G401 (cell line): ENCODE measurements at places on chromosomes 3 and 15.
A peak's percentile ranks its signal among the peaks of the same experiment; 100 is the strongest.

- no peak for DNase-seq
Measured at GRCh38 chr3:100603469-100603868, 5.9 kb upstream of the ADGRG7 start.

- DNase-seq, result no peak
Measured at GRCh38 chr15:99361545-99362185, 110.4 kb downstream of the LRRC28 start.

- no peak for DNase-seq
Measured at GRCh38 chr3:138062037-138062436, 52.1 kb downstream of the CLDN18 start.

- no peak for DNase-seq
Measured at GRCh38 chr3:42773409-42773751, 327 bp upstream of the CCDC13 start.

GRCh38 chr3:3023111-3023745 lies 86.9 kb downstream of the IL5RA start:
- no peak for DNase-seq

GRCh38 chr3:52200981-52201679 lies 3.2 kb downstream of the ALAS1 start:
- no peak for DNase-seq

- no peak for DNase-seq
Measured at GRCh38 chr3:146896711-146897110, 291.6 kb upstream of the PLSCR5 start.

- DNase-seq, result no peak
Measured at GRCh38 chr3:105260385-105260784, 106.3 kb upstream of the ALCAM start.

DNA sequence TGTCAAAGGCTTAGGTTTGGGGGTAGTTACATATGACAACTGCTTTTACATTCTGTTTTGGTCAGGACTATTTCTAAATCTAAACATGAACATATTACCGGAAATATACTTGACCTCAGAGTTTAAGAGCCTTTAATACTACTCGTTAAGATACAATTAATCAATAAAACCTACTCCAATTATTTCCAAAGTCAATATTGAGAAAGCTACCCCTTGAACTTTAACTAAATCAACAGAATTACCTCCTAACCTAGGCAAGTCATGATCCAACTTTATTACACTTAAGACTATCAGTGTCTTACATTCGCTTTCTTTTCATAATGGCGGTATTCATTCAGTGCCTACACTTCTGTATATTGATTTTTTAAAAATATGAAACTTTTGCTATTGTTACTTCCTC lies 107.7 kb downstream of the RAP2B start:
- no peak for DNase-seq

DNA sequence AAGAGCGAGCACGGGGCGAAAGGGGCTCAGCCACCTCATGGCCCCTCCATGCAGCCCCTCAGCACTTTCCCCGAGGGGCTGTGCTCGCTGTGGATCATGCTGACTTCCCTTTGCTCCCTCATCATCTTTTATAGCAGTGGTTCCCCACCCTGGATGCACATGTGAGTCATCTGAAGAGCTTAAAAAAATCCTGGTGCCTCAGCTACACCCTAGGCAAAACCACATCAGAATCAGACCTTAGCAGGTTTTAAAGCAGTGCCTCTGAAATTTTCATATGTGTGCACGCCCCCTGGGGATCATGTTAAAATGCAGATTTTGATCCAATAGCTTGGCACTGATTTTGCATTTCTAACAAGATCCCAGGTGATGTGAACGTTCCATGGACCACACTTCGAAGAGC lies 50.9 kb downstream of the FEM1B start:
- no peak for DNase-seq

DNA sequence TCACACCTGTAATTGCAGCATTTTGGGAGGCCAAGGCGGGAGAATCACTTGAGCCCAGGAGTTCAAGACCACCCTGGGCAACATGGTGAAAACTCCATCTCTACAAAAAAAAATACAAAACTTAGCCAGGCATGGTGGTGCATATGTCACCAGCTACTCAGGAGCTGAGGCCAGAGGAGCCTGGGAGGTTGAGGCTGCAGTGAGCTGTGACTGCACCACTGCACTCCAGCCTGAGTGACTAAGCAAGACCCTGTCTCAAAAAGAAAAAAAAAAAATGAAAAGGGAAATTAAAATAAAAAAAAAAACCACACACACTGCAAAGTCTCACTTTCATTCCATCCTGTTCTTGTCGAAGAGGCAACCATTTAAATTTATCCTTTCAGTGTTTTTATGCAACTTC lies 100.8 kb upstream of the PIAS1 start:
- no peak for DNase-seq

DNA sequence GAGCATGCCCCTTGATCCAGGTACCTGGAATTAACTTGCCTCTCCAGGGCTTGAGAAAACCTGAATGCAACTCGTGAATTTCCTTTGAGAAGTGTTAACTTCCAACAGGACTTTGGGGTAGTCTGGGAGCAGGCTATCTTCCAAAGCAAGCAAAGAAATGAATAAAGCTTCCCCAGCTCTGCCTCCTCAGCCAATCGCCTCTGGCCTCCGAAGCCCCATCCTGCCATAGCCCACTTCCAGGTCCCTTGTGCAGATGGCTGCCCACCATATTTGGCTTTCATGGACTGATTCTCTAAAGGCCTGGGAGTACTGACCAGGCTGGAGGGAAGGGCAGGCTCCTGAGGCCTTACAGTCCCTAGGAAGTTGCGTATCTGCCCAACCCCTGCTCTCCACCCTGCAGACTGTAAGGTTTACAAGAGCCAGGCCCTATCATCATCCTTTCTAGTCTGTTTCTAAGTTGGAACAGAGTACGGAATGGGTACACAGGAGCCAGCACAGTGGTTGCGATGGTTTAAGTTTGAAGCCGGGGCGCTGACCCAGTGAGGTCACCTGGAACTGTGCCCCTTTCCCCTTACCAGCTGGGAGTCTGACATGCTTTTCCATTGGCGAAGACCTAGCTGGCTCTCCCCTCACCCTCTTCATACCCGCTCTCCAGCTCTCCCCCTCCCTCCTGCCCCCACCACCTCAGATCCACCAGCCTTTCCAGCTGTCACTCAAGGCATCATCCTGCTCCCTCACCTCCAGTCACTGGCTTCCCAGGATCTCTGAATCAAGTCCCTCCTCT lies 1.1 kb upstream of the PML start:
- no peak for DNase-seq

- no peak for DNase-seq
Measured at GRCh38 chr15:56598991-56599390, 134.1 kb upstream of the MNS1 start.

DNA sequence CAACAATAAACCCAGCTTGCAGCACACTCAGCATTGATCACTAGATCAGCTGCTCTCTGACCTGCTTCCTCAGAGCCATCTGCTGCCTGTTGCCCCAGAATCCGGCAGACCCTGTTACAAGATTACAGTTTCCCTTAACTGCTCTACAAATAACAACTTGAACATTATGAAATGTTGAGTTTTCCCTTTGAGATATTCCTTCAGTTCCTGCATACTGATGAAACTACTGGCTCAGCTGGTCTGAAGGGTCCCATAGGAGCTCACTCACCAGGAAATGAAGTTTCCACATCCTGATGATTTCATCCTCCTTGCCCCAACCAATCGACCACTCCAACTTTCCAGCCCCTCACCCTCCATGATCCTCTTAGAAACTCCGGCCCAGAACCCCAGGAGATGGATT lies 281.9 kb downstream of the OCA2 start:
- DNase-seq, result no peak

GRCh38 chr15:43524254-43524845 lies 6.9 kb downstream of the MAP1A start:
- DNase-seq, result no peak

- DNase-seq, result no peak
Measured at GRCh38 chr3:138384531-138384930, 36.2 kb downstream of the MRAS start.

DNA sequence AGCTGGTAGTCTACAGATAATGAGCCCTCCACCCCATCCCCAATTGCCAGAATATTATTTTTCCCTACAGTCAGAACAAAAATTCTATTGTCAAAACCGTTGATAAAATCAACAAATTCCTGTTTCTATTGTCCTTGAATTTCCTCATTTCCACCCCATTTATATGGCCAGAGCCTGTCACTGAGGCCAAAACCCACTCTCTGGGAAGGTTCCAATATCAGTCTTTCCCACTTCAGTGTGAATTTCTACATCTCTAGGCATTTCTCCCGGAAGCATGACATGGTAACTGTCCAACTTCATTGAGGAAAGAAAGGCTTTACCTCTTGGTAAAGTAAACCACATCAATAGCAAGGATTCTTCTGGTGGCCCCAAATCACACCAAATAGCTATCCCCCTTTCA lies 41.6 kb downstream of the C2CD4A start:
- no peak for DNase-seq

DNA sequence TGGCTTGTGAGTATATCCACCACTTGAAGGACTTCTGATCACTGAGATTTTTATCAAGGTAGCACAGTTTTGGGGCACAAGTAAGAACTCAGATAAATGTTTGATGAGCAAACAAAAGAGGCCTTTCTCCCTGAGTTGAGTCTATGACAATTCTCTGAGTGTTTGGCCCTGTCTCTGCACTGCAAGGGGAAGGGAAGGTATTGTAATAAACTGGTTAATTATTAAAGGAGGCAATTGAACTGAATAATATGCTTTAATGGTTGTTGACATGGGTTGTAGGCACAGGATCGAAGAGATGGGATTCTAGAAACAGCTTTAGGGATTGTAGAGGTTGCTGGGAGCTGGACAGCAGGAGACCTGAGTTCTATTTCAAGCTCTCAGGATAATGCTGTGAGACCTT lies 95.0 kb upstream of the MRPL3 start:
- DNase-seq, result no peak

- DNase-seq, result no peak
Measured at GRCh38 chr15:64637412-64637811, 138.0 kb downstream of the RBPMS2 start.

GRCh38 chr15:35020974-35021373 lies 32.9 kb upstream of the ZNF770 start:
- DNase-seq, result no peak

- DNase-seq, result no peak
Measured at GRCh38 chr3:119697394-119697793, 5.4 kb upstream of the CFAP91 start.

GRCh38 chr3:142269767-142270166 lies 44.4 kb upstream of the GK5 start:
- DNase-seq, result no peak

- no peak for DNase-seq
Measured at GRCh38 chr15:81282911-81283310, 41.0 kb downstream of the STARD5 start.

DNA sequence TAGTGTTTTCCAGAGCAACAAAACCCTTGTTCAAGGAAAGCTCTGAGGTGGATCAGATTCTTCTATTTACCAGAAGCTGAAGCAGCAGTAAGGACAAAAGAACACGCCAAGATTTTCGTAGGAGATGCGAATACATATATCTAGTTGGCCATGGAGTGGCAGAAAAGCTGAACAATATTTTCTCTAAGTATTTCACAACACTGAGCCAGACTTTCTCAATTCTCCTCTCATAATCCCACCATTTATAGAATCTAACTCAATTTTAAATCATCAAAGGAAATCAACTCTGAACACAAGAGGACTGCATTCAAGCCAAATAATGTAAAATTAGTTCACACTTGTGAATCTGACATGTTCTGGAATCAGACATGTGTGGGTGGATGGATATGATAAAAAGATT lies 775.0 kb downstream of the ROBO1 start:
- no peak for DNase-seq

DNA sequence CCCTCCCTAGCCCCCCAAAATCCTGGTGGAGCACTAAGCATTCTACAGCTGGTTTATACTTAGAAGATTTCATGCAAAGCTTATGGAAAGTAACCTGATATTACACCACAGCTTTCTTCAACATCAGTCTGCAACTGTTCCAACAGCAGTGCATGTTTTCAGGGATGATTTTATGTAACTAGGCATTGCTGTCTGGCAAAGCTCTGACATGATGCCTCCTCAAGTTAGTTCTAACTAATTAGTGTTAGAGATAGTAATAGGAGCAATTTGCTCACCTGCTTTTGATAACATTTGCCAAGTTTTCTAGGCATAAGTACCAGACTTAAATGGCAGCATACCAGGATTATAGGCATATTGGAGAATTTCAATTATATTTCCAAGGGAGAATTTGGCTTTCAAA lies 330.3 kb upstream of the SGO1 start:
- DNase-seq, result no peak

- no peak for DNase-seq
Measured at GRCh38 chr3:46191730-46192129, 16.4 kb downstream of the CCR1 start.

GRCh38 chr15:90948506-90948905 lies 6.2 kb upstream of the RCCD1 start:
- DNase-seq, result no peak

GRCh38 chr15:38252481-38253350 lies at the start of gene SPRED1:
SPRED1 (plus strand) TSS chr15:38252836; CDS start chr15:38253186, 350 bp downstream.
- peak; percentile 41 for DNase-seq

DNA sequence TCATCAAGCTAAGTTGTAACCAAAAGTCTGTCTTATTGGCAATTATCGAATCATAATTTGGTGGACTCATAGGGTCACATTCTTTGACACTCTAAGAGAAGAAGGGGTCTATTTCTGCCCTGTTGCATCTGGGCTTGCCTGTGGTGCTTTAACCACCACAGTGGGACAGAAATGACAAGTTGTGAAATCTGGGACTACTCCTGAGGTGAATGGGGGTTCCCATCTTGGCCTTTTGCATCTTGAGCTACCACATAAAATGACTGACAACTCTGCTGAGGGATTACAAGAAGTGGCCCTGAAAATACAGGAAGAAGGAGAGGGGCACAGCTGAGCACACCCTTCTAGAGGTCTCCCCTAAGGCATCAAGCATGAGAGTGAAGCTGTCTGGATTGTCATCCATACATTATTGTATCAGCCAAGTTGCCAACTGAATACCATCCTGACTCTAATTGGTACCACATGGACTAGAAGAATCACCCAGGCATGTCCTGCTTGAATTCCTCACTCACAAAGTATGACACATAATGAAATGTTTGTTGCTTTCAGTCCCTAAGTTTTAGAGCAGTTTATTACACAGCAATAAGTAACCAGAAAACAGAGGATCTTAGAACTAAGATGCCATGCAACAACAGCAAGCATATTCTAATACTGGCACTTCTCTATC lies 306.5 kb downstream of the ROBO1 start:
- no peak for DNase-seq

DNA sequence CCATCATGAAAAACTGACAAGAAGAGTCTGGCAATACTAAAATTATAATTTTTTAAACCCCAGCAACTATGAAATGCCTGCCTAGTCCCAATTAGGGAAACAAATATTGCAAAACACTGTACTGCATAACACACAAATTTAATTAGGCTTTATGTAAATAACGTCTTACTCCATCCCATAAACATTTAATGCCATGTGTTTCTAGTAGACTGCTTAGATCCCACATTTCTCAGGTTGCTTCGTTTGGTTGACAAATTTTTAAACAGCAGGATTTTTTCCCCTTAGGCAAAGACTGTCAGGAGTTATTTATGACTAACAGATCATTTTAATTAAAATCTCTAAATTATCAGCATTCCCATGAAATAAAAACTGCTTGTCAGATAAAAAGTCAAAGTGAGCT lies 29.9 kb downstream of the EIF2AK4 start:
- no peak for DNase-seq

GRCh38 chr3:146505516-146505915 lies 36.2 kb upstream of the PLSCR2 start:
- DNase-seq, result no peak
